ENCODE measurements at places on chromosomes 1 and 21.

DNA sequence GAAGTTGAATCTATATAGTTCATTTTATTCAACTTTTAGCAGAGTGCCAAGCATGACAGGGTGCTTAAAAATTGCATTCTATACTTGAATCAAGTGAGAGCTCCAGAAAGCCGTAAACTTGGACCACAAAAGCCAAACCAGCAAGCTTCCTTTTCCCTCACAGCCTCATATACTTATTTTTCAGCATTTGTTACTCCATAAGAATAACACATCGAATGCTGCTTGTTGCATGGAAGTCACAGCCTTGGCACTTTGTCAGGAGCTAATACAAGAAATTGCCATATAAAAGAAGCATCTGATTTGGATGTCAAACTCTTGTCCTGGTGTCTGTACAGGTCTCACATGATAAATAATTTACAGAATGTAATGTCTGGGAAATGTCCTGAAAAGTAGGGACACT, 87.4 kb downstream of the PLXNA2 start:
- DNase-seq, result no peak

GRCh38 chr1:56867491-56867890, 12.9 kb downstream of the C8A start:
- DNase-seq, result no peak

DNA sequence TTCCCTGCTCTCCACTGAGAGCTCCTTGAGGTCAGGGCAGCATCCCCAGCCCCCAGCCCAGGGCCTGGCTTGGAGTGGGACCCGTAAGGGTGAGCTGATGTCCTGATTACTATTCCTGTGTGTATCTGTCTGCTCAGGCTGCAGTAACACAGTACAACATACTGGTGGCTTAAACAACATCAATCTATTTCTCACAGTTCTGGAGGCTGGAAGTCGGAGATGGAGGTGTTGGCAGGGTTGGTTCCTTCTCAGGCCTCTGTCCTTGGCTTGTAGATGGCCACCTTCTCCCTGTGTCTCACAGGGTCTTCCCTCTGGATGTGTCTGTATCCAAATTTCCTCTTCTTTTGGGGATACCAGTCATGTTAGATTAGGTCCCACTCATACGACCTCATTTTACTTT, 246.4 kb upstream of the POU3F1 start:
- no peak for DNase-seq

DNA sequence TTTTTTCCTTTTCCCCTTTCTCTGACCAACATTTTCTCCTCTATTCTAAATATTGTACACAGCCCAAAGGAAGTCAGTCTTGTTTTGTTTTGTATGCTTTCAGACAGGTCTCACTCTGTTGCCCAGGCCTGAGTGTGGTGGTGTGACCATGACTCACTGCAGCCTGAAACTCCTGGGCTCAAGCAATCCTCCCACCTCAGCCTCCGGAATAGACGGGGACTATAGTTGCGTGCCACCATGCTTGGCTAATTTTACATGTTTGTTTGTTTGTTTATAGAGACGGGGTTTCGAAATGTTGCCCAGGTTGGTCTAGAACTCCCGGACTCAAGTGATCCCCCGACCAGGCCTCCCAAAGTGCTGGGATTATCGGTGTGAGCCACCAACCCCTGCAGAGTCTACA, 72.8 kb downstream of the NRIP1 start:
- no peak for DNase-seq

DNA sequence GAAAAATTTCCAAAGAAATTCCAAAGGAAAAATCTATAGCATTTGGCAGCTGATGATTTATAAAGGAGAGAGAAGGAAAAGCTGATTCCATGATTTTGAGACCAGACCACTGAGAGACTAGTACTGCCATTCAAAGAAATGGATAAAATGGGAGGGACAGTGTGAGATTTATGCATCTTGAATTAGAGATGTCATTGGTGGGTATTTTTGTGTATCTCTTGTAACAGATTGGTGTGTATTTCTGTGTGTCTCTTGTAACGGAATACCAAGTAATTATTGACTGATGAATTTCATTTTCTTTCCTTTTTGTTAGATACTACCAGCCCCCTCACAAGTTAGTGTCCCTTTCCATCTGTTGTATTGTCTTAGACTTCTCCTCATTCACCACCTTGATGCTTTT, 102.2 kb downstream of the OLFML2B start:
- no peak for DNase-seq

DNA sequence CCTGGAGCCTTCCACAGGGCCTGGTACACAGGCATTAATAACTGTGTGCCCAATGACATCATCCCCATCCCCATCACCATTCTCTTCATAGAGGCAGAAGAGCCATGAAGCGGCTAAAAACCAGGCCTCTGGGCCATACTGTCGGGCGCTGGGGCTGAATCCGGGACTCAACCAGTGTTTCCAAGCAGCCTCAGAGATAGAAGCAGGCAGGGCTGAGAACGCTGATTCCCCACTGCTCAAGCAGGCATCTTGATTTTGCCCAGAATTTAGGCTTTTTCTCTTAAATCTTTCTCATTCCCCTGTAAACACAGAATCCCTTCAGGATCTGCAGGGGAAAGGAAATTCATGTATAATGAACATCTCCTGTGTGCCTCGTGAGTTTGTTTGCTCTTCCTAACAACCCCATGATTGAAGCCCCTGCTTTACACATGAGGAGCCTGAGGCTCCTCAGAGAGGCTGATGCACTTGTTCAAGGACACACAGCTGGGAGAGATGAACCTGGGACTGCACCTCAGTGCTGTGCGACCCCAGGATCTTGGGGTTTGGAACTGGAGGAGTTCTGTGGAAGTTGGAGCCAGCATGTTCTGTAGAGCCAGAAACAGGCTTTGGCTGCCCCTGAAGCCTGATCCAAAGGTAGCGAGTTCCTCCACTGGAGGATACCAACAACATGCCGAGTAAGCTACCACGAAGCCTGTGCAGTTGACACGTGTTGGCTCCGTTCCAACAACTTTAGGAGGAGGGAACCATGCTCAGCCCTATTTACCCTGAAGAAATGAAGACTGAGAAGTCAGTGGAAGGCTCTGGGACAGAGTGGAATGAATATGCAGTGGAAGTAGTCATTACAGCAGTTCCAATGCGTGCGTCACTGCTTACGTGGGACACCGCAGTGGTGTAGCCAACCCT, 55.5 kb downstream of the EDN2 start:
- no peak for DNase-seq

DNA sequence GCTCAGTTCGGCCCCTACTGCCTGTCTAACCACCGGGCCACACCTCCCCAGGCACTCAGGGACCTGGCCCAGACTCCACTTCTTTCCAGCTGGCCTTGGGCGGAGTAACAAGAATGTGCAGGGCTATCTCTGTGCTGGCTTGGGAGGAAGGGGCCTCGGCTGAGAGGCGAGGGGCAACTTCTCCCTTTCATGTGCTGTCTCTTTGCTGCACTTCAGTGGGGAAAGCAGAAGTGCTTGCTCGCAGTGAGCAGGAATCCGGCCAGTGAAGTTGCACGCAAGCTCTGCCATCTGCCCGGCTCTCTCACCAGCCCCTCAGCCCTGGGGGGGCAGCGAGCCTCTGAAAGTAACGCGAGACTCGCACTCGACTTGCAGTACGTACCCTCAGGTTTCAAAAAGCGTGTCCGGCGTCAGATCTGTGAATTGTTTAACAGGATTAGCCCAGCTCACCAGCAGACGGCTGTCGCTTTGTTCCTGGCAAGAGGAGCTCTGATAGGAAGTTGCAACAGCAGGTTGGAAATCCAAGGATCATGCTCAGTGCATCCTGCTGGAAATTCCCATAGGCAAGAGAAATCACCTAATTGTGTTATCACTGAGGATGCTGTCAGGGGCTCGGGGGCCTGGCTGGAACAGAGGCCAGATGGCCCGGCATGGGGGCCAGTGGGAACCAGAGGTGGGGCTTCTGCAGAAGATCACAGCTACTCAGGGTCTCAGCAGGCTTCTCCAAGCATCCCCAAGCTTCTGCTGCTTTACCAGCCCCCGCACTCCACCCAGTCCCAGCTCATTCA, 221.1 kb downstream of the NPHP4 start:
- DNase-seq, result no peak

GRCh38 chr1:87155170-87155569, 173.5 kb upstream of the LMO4 start:
- no peak for DNase-seq

GRCh38 chr1:177432897-177433296, 262.1 kb downstream of the BRINP2 start:
- no peak for DNase-seq

DNA sequence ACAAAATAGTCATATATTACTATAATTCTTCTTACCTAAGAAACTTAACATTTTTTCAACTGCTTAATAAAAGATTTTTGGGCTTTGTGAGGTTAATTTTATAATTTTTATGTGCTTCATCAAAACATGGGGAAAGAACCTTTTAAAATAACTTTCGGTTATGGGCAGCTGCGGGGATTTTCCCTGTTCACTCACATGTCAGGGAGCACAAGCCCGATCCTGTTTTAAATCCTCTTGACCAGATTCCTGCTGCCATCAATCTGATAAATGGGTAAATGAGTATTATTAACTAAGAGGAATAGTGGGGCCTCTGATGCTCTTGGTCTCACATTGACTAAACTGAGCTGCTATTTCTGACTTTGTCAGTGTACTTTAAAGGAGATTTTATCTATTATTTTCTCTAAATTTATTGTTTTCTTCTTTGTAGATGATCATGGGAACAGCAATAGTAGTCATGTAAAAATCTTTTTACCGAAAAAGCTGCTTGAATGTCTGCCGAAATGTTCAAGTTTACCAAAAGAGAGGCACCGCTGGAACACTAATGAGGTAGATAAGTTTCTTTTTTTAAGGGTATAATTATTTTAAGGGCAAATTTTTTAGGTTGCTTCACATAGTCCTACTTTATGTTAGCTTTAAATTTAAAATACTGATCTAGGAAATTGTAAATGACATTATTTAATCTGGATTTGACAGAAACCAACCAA, 39.6 kb downstream of the CAMTA1 start:
- no peak for DNase-seq

DNA sequence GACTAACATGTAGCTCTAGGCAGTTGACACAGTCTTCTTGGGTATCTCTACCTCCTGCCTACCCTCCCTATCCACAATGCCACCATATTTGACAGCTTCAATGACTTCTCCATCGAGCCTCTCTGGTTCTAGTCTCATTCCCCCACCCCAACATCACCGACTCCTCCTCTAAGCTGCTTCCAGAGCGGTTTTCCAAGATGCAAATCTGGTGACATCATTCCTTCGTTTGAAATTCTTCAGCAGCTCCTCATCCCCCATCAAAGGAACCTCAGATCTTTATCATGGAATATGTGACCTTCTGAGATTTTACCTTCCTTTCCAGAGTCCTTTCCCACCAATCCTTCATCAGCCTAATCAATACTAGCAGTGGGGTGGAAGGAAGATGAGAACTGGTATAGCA, 352.4 kb upstream of the RUNX1 start:
- DNase-seq, result no peak

DNA sequence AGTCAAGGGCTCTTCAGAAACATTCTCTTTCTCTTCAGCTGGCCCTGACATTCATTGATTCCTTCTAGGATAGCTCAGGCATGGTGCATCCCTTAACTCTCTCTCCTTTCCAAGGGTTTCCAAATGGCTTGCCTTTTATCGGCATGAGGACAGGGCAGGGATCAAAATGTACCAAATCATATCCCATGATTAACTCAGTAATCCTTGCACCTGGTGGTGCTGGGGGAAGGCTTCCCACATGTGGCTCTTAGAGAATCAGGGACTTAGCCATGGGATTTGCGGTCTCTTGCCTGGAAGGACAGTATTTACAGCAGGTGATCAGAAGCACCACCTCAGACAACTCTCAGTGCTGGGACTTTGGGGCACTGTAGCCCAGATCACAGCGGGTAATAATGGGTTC, 46.2 kb upstream of the EDEM3 start:
- DNase-seq, result no peak

DNA sequence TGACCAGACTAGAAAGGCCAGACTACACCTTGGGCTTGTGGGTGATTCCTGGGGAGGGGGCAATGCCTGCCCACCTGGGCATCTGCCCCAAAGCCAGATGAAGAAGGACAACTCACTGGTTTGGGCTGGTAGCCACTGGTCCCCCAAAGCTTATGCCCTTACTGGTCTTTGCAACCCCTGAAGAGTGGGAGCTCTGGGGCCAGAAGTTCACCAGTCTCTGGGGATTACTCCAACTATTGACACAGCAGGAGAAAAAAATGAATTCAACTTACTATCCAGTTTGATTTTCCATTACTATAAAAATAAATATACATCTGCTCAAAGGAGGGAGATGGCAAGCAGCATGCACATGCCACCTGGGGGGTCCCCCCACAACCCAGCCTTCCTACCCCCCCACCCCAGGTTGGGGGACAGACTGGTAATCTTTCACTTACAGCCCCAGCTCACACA, 2.6 kb downstream of the AHDC1 start:
- no peak for DNase-seq

GRCh38 chr1:87615901-87616300, 287.2 kb downstream of the LMO4 start:
- no peak for DNase-seq

DNA sequence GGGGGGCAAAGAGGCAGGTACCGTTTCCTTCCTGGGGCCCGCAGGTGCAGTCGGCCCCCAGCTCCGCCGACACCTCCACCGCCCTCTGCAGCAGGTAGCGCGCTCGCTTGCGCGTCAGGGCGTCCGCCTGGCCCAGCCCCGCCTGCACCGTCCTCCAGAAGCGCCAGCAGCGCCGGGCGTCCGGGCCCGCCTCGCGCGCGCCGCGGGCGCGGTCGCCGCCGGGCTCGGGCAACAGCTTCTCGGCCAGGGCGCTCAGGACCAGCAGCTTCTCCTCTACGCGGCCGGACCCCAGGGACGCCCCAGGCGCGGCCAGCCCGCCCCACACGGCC, 863 bp downstream of the TARBP1 start:
- DNase-seq, result peak; percentile 23

- DNase-seq, result no peak
These were observed 37.6 kb downstream of the SYT6 start for GRCh38 chr1:114116086-114116485.

DNA sequence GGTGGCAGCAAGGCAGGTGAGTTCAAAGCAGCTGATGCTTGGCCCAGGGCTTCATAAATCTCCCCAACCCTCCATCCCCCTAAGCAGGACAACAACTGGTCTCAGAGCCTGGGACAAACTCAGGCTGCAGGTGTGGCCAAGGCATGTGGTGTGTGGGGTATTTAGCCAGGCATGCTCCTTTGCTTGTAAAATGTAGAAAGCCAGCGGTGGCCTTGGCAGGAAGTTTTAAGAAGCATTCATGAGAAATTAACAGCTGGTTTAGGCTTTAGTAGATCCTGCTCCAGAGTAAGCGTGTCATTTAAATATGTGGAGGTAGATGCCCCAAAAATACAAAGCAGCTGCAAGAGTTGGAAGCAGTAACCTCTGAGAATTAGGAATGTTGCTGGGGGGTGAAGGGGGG, 44.8 kb downstream of the NTPCR start:
- DNase-seq, result no peak

DNA sequence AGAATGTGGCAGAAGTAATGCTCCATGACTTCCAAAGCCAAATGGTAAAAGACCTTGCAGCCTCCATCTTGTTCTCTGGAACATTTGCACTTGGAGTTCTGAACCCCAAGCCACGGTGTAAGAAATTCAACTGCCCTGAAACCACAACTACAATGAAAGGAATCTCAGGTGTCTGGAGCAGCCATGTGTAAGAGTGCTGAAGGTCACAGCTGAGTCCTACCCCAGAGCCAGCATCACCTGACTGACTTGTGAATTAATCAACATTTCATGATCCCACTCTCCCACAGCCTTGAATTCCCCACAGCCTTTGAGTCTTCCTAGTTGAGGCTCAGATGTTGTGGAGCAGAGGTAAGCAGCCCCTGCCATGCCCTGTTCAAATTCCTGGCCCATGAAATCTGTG, 192.8 kb upstream of the CAMK1G start:
- no peak for DNase-seq

- no peak for DNase-seq
These were observed 4.8 kb downstream of the SNIP1 start for GRCh38 chr1:37549341-37549740.
